ENCODE measurements at places on chromosomes 6 and 20.

GRCh38 chr6:20722455-20722854 lies 188.2 kb downstream of the CDKAL1 start:
- no peak for DNase-seq

GRCh38 chr6:153167907-153168306 lies 36.8 kb upstream of the RGS17 start:
- no peak for DNase-seq

DNA sequence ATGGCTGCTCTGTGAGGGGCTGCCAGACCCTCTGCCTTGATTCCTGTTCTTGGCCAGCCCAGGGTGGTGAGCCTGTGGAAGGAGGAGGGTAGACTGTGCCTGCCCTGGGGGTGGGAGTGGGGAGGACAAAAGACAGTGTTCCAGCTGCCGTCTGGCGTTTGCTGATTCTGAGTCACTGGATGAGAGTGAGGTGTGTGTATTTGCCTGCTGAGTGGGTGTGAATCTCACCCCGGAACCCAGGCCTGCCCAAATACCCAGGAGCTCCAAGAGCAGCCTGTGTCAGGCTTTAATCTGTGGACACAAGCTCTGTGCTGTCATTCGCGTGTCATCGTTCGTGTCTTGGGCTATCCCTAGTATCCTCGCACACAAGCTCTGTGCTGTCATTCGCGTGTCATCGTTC lies 2.6 kb upstream of the LKAAEAR1 start:
- no peak for DNase-seq

GRCh38 chr6:12506159-12506558 lies 210.4 kb upstream of the PHACTR1 start:
- DNase-seq: no peak

- no peak for DNase-seq
Measured at GRCh38 chr6:8845690-8846089, 410.3 kb upstream of the SLC35B3 start.

DNA sequence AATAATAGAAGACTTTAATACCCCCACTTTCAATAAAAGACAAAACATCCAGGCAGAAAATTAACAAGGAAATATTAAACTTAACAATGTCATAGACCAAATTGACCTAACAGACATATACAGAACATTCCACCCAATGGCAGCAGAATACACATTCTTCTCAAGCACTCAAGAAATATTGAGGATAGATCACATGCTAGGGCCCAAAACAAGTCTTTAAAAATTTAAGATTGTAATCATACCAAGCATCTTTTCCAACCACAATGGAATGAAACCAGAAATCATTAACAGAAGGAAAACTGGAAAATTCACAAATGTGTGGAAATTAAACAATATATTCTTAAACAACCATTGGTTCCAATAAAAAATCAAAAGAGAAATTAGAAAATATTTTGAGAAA lies 161.0 kb downstream of the COL12A1 start:
- DNase-seq: no peak

DNA sequence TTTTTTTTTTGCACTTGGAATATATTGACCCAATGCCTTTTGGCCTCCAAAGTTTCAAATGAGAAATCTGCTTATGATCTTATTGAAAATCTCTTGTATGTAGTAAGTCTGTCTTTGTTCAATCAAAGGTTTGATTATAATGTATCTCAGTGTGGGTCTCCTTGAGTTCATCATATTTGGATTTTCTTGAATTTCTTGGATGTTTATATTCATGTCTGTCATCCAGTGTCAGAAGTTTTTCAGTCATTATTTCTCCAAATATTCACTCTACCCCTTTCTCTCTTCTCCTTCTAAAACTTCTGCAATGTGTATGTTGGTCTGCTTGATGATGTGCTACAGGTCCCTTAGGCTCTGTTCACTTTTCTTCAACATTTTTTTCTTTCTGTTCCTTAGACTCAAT lies 95.9 kb upstream of the PTPRK start:
- DNase-seq: no peak

DNA sequence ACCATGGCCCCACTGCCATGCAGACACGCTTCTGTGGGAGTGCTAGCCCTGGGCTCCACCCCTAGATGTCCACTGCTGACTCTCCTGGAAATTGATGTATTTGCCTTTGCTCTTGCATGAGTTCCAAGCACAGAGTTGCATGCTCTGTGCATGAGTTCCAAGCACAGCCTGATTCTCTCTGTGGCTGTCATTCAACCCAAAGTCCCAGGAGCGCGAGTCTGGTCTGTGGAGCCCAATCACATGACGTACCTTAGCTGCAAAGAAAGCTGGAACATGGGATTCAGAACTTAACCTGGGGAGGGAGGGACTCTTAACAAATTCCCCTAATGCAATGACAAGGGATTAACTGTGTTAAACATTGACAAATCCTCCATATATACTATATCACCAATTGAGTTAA lies 114.3 kb upstream of the SLC24A3 start:
- no peak for DNase-seq
